ENCODE measurements at places on chromosomes 16 and 17. TPM values are rescaled to one million over a fixed set of nuclear protein-coding genes. Genes with fewer than 3 reads are reported as not detected.

Gene CBLN1
- total RNA-seq, result 0.62 TPM

GRCh38 chr16:86895606-86896005 lies 317.3 kb downstream of the FOXL1 start:
- no peak for DNase-seq

GRCh38 chr17:80441598-80442322 lies 26.8 kb downstream of the ENDOV start:
- DNase-seq, result no peak

DNA sequence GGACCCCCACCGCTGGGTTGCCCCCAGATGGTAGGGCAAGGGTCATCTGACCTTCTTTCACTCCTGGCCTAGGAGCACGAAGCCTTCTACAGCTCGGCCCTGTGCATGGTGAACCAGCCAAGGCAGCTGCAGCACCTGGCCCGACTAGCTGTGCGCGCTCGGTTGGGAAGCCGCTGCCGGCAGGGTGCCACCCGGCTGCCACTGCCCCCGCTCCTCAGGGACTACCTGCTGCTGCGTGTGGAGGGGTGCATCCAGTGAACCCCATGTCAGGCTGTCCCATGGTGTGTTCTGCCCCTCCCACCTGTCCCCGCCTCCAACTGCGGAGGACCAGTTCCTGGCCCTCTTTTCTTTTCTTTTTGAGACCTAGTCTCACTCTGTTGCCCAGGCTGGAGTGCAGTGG lies 7.6 kb downstream of the ASB16 start:
- DNase-seq, result no peak

DNA sequence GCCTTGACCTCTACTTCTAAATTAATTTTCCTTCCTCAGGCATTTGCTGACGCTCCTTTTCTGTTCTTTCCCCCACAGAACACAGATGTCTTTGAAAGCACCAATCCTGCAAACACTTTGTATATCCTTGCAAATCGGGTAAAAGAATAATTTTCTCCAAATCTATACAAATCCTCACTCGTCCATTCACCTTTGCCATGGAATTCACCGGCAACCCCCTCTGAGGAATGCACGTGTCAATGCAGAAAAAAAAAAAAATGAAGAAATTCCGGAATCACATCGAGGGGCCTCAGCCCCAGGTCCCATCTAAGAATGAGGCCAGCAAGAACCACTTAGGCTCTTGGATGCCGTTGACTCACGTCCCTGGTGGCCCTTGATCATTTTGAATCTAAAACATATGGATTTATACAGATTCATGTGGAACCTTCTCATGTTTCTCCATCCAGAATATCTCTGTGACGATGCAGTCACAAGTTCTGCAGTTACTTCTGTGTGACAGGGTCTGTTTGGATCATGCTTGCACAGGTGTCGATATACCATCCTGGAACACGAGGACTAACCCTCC lies 136.9 kb downstream of the RBFOX3 start:
- DNase-seq, result no peak

Measured in colonic mucosa (tissue), 4 donors.